IMR-90 (cell line): ENCODE measurements at places on chromosomes 2 and 18. TPM values are rescaled to one million over a fixed set of nuclear protein-coding genes. Genes with fewer than 3 reads are reported as not detected.

Gene PPP1R1C
- 0.28 and 0.36 TPM in 2 replicates for total RNA-seq

Gene HK2
- total RNA-seq: 17.4 and 17.8 TPM in 2 replicates

- no peaks in the 10 kb centered on the region for H3K36me3 ChIP-seq
- H3K4me1 ChIP-seq: no peaks in the 10 kb centered on the region
- no peak overlapping the region for H3K4me3 ChIP-seq
- H3K27me3 ChIP-seq: no peaks in the 10 kb centered on the region
Observed at GRCh38 chr2:62156861-62157496, 38.9 kb upstream of the B3GNT2 start.

DNA sequence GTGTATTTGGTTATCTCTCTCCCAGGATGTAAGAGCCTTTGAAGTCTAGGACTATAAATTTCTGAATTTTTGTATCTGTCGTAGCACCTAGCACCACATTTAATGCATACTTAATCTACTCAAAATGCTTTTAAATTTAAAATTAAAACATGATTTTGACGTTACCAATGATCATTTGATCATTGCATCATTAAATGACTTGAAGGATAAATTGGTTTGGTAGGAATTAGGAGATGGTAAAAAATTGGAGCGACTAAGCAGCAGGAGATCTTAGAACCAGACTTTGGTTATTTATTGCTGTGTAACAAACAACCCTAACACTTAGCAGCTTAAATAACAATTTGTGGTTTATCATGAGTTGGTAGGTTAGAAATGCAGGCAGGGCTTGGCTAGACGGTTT is 84.9 kb downstream of the MYO3B start:
- no peak overlapping the region for H3K4me3 ChIP-seq
- H3K36me3 ChIP-seq: no peaks in the 10 kb centered on the region
- no peaks in the 10 kb centered on the region for H3K27me3 ChIP-seq
